ENCODE measurements at places on chromosomes 11 and 22.

GRCh38 chr11:15944460-15944859 lies 411.9 kb downstream of the SOX6 start:
- no peak for DNase-seq

DNA sequence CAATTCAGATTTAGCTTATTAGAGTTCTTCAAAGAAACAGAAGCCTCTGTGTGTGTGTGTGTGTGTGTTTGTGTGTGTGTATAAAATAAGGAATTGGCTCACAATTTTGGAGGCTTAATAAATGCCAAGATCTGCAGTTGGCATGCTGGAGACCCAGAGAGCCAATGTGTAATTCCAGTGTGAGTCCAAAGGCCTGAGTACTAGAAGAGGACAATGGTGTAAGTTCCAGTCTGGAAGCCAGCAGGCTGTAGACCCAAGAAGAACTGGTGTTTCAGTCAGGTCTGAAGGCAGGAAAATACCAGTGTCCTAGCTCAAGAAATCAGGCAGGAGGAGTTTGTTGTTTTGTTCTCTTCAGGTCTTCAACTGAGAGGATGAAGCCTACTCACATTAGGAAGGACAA lies 20.0 kb downstream of the TMEM135 start:
- no peak for DNase-seq

- DNase-seq, result no peak
Measured at GRCh38 chr22:32324505-32325415, 32.9 kb upstream of the RFPL3 start.

GRCh38 chr11:115444542-115444941 lies 59.7 kb downstream of the CADM1 start:
- no peak for DNase-seq

GRCh38 chr11:126477535-126478305 lies 122.2 kb downstream of the ST3GAL4 start:
- DNase-seq, result no peak

- no peak for DNase-seq
Measured at GRCh38 chr11:89477175-89477574, 14.0 kb downstream of the NOX4 start.

DNA sequence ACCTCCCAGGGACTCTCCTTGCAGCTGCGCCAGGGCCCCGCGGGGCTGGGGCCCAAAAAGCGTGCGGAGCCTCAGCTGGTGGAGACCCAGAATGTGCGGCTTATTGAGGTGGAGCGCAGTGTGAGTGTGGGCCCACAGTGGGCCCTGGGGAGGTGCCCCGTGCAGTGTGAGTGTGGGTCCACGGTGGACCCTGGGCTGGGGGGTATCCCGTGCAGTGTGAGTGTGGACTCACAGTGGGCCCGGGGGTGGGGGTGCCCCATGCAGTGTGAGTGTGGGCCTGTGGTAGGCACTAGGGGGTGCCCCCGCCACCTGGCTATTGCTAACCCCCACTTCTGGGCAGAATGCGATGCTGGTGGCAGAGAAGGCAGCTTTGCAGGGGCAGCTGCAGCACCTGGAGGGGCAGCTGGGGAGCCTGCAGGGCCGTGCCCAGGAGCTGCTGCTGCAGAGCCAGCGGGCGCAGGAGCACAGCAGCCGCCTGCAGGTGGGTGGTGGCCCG lies 7.8 kb upstream of the RPS6KA4 start:
- no peak for DNase-seq

- peak; percentile 22 for DNase-seq
Measured at GRCh38 chr11:68632802-68633201, 51.5 kb upstream of the GAL start.

DNA sequence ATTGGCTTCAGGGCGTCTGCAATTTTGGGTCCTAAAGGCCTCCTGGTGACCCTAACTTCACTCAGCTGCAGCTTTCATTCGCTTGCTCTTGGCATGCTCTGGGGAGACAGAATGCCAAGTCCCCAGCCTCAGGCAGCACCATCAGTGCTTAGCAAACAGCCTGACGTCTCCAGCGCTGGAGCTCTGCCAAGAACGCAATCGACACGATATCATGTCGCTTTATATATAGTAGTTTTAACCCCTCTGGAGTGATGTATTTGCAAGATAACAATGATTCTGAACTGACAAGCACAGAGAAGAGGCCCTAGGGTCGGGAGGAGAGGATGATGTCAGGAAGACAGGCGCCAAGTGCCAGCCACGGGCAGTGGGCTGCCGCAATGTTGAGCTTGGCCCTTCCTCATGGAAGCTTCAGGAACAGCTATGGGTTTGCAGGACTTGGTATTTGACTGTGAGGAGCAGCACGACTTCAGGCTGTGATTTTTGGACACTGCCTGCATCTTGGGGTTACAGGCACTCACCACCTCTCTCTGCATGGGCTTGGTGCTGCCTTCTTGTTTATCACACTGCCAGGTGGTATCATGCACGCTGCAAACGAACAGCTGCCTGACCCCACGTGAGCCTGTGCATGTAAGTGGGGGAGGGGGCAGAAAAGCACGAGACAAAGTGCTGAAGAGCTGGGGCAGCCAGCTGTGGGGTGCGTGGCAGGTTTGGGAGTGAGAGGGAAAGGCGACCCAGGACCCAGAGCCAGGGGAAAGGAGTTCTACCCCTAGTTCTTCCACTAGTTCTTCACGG lies 26.1 kb downstream of the B3GAT1 start:
- DNase-seq, result no peak

- DNase-seq, result no peak
Measured at GRCh38 chr11:68497761-68498160, 37.2 kb downstream of the PPP6R3 start.
